ENCODE measurements at places on chromosomes 5 and 9.
A peak's percentile ranks its signal among the peaks of the same experiment; 100 is the strongest.

GRCh38 chr9:136910901-136911245, 24.6 kb downstream of the TRAF2 start:
- DNase-seq, result no peak

DNA sequence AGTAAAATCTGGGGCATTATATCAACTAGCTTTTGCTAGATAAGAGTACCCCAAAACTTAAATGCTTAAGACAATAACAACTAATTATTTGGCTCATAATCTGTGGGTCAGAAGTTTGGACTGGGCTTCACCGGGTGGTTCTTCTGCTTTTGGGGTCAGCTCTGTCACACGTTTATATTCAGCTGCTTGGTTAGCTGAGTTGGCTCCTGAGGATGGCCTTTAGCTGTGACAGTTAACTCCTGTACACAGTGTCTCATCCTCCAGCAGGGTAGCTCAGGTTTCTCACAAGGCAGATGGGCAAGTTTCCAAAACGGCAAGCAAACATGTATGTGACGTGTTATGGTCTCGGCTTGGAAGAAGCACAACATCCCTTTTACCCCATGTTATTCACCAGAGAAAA, 488.2 kb downstream of the TLE4 start:
- no peak for DNase-seq

DNA sequence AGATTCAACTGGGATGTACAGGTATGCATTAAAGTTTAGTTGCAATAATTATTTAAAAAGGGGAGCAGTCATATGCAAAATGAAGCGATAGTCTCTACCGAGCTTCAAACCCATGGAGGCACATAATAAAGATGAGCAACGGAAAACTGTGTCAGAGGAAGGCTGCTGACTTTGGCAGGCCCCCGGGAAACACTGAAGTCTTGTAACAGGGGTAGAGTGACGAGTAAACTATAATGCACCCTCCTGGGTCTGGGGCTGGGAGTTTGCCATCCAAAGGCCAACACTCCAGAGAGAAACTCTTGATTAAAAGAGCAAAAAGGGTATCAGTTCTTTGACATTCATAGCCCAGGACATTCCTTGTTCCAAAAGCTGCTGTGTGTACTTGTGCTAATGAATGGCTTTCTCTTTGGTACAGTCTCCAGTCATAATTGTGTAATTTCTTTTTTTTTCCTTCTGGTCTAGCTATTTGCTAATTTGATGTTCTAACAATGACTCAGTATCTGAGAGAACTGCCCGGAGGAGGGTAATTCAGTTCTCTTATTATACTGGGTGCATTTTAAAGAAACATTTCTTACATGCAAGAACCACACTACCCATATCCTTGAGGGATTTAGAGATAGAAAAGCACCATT, 59.2 kb downstream of the TNC start:
- DNase-seq, result no peak

DNA sequence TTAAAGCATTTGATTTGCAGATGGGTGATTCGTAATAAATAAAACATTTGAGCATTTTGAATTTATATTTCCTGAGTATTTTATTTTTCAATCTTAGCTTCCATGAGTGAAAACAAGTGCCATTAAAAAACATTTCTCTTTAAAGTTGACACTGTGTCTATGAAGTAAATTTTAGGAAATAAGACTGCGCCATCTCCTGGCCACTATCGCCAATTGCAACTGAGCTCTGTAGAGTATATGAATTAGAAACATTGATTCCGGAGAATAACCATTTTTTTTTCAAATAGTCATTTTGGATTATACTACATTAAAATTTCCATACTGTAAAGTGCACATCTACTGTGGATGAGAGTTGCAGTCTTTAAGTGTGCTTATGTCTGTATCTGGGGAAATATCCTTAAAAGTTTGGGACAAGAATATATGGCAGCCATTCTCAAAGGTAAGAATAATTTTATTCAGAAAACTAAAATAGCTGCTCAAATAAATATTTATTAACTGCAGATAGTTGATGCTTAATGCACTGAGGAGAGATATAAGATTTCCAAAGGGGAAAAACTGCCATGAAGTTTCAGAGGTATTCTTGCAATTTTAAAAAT, 5.9 kb downstream of the DMRTA1 start:
- peak; percentile 65 for DNase-seq

DNA sequence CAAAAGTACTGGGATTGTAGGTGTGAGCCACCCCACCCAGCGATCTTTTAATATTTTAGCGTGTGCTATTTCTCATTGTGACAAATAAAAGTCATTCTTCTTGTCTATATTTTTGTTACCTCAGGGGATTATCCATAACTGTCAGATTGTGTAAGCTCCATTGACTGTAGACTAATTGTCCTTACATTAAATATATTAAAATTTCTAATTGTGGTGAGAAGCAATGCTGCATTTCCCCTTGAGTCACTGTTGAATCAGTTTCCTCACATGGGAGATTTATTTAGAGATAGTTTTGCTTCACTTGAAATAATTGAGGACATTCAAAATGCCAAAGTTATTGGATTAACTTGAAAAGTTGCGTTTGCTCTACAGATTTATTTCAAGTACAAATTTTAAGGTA, 782.4 kb upstream of the WWC1 start:
- no peak for DNase-seq

DNA sequence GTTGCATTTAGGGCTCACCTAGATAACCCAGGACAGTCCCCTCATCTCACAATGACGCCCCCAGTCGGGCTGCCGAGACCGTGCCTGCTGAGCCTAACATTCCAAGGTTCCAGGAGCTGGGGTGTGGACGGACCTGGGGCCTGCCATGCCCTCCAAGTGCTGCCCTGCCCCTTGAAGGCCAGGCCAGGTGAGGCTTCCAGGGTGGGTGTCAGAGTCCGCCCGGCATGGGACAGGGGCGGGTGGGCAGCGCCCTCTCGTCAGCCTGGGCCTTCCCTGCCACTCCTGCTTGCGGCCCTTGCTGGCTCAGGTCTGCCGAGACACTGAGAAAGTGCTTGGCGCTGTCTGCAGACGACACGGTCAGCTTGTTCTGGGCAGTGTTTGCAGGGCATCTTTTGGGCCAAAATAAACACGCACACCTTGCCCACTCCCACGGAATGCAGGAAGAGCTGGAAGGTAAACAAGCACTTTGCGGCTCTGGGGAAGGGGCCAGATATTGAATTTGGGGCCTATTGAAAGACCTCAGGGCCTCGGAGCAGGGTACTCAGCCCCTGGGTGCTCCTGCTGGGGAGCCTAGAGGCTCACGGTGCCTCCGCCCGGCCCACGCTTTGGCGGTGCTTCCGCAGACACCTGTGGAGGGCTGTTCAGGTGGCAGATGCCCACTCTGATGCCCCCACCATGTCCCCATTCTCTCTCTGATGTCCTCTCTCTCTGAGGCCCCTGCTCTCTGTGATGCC, 4.2 kb upstream of the SCGB3A1 start:
- no peak for DNase-seq

- DNase-seq, result no peak
These were observed 10.2 kb upstream of the CDK7 start for GRCh38 chr5:69224520-69224919.

DNA sequence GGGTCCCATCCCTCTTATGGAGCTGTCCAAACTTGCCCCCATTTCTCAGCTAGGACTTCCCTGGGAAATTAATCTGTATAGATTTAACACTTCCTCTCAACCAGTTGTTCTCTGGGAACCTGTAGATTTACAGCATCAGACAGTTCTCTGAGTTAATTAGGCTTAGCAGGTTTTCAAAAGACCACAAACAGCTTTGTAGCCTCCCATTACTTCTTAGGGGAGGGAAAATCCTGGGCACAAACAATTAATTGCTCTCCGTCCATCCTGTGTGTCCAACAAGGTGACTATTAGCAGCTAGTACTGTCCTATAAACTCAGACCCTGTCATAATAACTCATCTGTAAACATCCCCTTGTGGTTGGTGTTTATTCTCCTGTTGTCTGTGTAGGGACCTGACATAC, 197.9 kb downstream of the GOLPH3 start:
- DNase-seq, result no peak

- DNase-seq, result no peak
These were observed 166.4 kb downstream of the SLF1 start for GRCh38 chr5:94784536-94785505.

GRCh38 chr5:123882965-123883345, 371.0 kb downstream of the CSNK1G3 start:
- no peak for DNase-seq

DNA sequence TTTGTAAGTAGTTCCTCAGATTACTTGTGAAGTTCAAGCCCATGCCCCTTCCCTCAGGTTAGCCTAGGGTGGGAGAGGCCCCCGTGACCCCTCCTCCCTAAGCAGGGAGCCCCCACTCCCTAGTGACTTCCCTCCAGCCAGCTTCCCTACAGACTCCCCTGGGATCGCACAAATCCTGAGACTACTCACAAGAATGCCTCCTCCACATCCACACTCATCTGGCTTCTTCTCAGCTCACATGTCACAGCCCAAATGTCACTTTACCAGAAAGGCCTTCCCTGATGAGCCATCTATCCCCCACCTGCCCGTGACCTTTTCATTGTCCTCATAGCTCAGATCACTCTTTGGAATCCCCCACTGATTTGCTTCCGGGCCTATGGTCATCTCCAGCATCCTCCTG, 96.7 kb upstream of the ARAP3 start:
- no peak for DNase-seq

DNA sequence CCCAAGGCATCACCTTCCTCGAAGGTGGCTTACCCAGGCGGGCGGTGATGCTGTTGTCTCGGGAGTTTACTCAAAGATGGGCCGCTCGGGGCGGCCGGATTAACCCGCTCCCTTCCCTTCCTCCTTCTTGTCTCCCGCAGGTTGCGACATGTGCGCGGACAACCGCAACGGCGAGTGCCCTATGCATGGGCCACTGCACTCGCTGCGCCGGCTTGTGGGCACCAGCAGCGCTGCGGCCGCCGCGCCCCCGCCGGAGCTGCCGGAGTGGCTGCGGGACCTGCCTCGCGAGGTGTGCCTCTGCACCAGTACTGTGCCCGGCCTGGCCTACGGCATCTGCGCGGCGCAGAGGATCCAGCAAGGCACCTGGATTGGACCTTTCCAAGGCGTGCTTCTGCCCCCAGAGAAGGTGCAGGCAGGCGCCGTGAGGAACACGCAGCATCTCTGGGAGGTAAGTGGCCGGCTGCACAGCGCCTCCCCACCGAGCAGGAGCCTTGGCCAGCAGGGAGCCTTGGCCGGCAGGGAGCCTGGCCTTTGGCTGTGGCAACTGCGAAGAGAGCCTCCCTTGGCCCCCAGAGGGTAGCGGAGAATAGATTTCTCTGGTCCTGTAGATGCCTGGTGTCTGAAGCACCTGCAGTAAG, 10.6 kb downstream of the PRDM6 start:
- no peak for DNase-seq

- peak; percentile 39 for DNase-seq
These were observed 1.4 kb downstream of the GLIS3 start for GRCh38 chr9:4298255-4299004.

GRCh38 chr9:87793292-87793691, 67.4 kb downstream of the CTSL start:
- DNase-seq, result no peak

- DNase-seq, result peak; percentile 67
These were observed 49.4 kb downstream of the MEF2C start for GRCh38 chr5:88833371-88834130.

DNA sequence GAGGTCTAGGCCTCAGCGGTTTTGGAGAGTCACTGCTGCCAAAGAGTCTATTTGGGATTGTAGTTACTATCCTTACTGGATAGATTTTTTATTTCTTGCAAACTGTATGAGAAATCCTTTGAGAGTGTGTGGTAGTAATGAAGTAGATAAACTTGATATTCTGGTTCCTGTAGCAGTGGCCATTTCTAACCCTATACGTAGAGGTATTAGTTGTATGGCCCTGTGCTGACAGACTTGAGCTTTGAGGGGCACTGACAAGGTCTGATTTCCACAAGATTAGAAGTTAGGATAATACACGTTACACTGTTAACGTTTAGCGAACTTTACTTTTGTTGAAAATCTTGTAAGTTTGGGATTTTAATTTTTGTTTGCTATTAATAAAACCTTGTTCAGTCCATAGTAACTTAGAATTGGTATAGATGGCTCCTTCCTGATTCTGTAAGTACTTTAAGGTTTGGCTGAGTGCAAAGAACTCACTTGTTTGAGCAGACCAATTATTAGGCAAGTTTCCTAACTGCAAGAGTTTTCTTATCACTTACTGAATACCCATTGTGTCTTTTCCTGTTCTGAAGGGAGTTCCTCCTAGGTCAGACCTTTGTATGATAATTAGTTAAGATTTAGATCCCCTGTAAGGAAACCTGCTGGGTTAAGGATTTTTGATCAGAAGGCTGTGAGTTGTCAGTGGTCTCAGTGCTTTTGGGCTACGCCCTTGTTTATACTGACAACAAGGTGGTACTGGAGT, 31.4 kb downstream of the GCNT1 start:
- no peak for DNase-seq

- peak; percentile 74 for DNase-seq
These were observed 210.2 kb upstream of the ACTBL2 start for GRCh38 chr5:57692582-57693487.

DNA sequence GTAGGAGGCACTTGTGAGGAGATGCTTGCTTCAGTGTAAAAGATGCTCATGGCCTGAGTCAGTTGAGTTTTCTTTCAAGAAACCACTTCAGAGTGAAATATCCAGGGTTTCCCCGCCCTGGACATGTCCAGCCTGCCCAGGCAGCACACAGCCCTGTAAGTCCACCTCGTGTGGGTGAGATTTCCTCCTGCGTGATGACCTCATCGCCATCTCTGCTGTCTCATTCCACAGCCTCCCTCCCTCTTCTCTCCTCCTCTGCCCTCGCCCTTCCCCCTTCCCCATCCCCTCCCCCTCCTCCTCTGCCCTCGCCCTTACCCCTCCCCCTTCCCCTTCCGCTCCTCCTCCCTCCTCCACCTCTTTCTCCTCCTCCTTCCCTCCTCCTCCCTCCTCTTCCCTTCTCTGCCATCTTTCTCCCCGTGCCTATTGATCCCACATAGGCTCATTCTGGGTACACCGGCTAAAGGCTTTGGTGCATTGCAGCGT, 34.0 kb upstream of the NCS1 start:
- no peak for DNase-seq

GRCh38 chr9:112531666-112532282, 45.1 kb downstream of the KIAA1958 start:
- no peak for DNase-seq

DNA sequence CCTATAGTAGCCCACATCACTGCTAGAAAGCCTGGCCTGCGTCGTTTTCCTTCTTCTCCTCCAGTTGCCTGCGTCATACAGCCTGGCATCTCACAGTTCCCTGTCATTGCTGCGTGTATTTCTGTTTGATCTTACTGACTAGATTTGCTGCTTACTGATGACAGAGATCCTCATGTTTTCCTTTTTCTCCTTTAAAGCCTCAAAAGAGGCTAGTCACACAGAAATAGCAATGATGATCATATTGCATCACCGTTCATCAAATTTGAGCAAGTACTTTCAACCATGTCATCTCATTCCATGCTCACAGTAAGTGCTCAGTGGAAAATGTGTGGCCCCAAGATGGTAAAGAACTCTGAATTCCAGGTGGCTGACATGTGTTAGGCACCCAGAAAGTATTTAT, 76.8 kb downstream of the MVB12B start:
- DNase-seq, result no peak

GRCh38 chr5:103217101-103217500, 41.5 kb upstream of the MACIR start:
- no peak for DNase-seq

Measured in dorsolateral prefrontal cortex (tissue), 122 donors.